Left hindlimb (tissue), 1 donor: ENCODE measurements at places on chromosomes 3 and 15.
A peak's percentile ranks its signal among the peaks of the same experiment; 100 is the strongest.

GRCh38 chr15:65306551-65306950, 2.1 kb downstream of the RNU5B-1 start:
- no peak for DNase-seq

- no peak for DNase-seq
Measured at GRCh38 chr3:126452213-126452612, 23.5 kb downstream of the ZXDC start.

DNA sequence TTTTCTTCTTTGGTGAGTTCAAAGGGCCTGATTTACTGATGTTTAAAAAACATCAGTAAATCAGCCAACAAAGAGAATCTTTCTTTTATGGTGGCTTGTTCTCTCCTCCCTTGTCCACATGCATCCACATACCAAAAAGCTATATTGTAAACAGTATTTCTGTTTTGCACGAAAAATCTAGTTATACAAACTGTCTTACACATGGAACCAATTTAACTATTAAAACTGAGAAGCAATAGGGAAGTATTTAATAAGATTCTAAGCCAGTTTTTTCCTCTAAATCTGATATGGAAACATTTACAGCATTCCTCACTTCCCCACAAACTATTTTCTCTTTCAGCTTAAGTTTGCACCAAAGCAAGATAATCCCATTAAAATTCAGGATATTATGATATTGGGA, 110.8 kb upstream of the ICE2 start:
- DNase-seq = no peak

- DNase-seq = no peak
Measured at GRCh38 chr3:32140943-32141342, 34.5 kb downstream of the GPD1L start.

GRCh38 chr3:57659806-57660439, 33.0 kb downstream of the DENND6A start:
- DNase-seq = no peak

DNA sequence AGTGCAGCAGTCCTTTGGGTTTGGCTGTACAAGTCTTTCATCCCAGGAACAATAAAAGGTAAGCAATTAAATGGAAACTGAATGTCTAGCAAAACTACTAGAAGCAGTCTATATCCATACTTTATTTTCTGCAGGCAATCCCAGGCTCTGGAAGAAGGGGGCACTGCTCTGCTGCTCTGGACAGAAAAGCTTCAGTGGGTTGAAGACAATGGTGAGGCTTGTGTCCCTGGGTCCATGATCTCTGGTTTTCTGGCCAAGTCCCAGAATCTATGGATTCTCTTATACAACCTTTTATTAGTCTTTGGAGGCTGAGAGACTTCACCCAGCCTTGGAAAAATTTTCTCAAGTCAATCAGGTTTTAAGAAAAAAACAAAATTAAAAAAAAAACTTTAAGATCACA, 35.6 kb downstream of the SCAP start:
- no peak for DNase-seq

DNA sequence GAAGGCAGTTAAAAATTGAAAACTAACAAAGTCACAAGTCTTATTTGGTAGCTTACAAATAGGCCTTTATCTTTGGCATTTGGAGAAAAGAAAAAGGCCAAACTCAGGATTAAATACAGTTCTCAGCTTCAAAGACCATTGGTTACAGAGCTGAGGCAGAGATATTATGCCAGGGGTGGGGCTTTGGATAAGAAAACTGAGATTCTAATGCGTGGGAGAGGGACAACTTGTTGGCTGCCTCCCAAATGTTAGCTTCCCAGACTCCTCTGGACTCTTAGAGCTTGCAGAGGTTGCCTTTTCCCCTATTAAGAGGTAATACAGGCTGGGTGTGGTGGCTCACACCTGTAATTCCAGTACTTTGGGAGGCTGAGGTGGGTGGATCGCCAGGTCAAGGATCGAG, 231.8 kb downstream of the SQOR start:
- no peak for DNase-seq

GRCh38 chr3:122395582-122395981, 11.6 kb downstream of the FAM162A start:
- no peak for DNase-seq

- DNase-seq = no peak
Measured at GRCh38 chr15:74829991-74830390, 3.6 kb downstream of the CPLX3 start.

- DNase-seq = no peak
Measured at GRCh38 chr3:49566312-49566711, 12.0 kb downstream of the BSN start.

- no peak for DNase-seq
Measured at GRCh38 chr3:63385629-63386028, 107.5 kb downstream of the SYNPR start.

- peak; percentile 50 for DNase-seq
Measured at GRCh38 chr15:85667491-85668424, 127.0 kb downstream of the KLHL25 start.

DNA sequence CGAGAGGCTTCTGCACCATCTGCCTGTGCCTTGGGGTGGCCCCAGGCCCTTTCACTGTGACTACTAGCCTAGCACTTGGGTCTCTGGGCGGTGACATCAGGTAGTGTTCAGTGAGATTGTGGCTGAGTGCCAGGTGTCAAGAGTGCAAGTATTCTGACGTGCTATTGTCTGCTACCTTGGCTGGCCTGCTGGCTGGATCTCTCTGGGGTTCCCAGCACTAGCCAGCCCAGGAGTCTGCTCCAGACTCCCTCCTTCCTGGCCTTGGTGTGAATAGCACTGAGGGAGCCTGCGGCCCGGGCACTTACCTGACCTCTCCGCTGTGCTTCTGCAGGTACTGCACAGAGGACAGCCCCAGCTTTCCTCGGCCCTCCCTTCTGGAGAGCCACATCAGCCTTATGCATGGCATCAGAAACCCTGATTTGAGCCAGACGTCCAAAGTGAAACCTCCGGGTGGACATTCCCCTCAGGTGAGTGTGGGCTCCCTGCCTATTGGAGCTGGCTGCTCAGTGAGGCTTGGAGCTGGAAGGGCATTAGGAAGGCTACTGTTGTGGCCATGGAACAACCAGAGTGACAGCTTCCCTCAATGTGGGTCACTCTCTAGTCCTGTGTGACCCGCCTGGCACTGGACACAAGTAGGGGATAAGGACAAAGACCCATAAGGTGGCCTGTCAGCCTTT, 17.5 kb upstream of the ALPK3 start:
- no peak for DNase-seq

DNA sequence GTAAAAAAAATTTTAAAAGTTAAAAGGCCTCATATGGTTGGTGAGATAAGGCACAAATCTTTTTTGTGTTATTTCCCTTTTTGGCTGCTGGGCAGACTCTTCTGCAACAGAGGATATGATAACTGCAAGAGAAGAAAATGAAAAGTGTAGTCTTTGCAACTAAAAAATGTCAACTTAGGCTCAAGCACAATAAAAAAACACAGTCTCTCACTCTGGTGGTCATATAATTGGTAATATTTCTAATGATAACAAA, 15.4 kb downstream of the COMMD2 start:
- DNase-seq = no peak

DNA sequence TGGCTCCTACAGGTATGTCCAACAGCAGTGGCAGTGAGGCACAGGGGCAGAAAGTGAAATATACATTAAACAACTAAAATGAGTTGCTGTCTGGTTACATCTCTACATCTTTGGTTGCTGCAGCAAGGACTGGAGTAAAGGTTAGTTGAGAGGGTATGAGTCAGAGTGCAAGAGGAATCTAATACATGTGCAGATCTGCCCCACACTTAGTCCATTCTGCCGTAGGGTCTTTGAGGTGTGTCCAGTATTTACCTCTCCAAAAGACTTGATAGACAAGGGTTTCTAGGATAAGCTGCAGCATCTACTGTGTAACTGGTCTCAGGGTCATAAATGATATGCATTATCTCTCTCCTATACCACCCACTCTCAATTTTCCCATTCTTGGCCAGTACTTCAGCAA, 6.2 kb upstream of the NEDD4 start:
- no peak for DNase-seq

DNA sequence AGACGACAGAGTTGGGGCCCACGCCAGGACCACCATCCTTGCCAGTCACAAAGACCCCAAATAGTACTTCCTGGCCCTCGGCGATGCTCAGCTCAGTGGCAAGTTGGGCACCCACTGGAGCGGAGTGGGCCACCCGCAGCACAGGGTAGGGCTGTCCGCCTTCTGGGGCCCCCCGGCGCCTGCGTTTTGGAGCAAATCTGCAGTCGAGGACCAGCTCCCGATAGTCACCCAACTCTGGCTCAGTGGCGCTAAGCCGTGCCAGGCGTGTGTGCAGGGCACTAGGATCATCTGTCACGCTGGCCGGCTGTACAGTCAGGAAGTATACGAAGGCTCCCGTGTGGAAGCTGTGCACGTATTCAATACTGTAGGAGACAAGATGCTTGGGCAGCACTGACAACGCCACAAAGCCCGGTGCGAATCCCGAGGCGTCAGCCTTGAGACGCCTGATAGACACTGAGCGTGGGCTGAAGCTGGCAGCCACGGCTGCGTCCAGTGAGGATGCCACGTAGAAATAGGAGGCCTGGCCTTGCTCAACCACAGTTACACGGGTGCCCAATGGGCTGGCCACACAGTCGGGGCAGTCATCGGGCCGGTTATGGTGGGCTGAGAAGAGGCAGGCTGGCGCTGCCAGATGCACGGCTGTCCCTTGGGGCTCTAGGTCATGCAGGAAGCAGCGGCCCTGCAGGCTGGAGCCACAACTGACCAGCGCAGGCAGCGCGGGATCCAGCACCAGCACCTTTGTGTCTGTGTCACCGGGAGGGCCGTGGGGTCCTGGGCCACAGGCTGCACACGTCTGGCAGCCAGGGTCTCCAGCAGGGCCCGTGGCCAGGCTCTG, 945 bp downstream of the MST1R start:
- no peak for DNase-seq

- DNase-seq = peak; percentile 31
Measured at GRCh38 chr15:70475921-70476320, 287.4 kb downstream of the UACA start.

DNA sequence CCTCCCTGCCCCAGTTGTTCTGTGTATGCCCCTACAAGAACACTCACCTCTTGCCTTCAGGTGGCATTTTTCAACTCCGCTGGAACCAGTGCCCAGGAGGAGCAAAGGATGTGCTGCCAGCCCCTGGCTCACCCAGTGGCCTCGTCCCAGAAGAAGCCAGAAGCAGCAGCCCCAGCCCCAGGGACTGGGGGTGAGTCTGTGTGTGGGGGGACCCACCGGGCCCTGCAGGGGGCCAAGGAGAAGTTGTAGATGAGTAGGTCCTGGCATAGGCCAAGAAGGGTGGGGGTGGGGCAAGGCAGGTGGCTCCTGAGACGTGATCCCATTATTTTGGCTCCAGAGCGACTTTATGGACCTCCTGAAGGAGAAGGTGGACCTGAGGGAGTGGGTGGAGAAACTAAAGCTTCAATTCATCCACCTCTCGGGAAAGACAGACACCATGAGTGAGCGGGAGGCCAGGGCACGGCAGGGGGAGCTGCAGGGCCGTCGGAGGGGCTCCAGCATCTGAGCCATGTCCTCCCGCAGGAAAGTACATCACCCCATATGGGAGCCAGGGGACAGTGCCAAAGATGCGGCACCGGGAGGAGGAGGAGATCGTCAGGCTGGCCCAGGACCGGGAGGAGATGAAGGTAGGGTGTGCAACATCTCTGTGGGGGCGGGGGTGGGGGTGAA, 29.3 kb downstream of the NGRN start:
- DNase-seq = no peak

DNA sequence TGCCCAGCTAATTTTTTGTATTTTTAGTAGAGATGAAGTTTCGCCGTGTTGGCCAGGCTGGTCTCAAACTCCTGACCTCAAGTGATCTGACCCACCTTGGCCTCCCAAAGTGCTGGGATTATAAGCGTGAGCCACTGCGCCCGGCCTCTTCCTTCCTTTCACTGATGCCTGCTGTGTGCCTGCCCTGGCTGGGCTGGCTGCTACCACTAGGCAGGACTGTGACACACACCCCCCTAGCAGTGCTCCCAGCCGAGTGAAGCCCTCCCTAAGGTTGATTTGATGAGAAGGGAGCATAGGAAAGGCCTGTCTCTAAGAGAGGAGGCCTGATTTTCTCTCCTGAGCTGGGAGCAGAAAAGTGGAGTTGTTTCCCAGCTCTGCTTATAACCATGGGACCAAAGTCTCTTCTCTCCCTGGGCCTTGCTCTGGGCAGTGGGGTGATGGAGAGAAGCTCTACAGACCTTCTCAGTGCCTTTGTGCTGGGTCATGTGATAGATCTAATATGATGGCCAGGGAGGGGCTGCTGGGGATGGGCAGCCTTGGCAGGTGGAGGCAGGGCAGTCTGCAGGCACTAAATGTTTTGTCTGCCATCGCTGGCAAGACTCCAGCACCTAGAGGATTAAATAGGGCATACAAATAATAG, 20.1 kb upstream of the SFMBT1 start:
- DNase-seq = no peak

GRCh38 chr3:114043205-114043604, 13.1 kb downstream of the CCDC191 start:
- DNase-seq = no peak

- DNase-seq = no peak
Measured at GRCh38 chr3:149021830-149022229, 30.5 kb downstream of the GYG1 start.

GRCh38 chr15:31318429-31318828, 8.2 kb upstream of the KLF13 start:
- DNase-seq = no peak

DNA sequence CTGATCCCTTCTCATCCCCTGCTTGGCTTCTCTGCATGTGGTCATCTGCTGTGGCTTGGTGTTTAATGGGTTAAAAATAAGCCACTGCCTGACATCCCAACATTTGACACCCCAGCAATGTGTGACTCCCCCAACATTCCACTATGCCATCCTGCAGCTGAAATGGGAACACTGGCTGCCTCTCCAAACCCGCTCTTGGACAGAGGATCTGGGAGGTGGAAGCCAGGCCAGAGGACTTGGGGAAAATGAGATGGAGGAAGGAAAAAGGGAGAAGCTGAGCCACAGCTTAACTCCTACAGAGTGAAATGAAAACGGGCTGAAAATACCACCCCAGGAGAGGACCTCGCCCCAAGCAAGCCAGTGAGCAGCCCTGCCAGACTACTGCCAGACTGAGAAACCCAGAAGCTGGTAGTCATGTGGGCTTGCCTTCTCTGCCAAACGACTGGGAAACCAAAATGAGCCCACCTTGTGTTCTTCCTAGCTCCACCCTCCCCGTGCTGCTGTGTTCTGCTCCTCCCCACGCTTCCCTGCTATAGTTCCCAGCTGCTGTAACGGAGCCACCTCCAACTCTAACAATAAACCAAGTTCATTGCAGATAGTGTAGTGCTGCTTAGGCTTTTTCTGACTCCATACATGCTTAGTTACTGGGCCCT, 13.7 kb downstream of the MAP1A start:
- no peak for DNase-seq

GRCh38 chr3:133561679-133562078, 11.8 kb upstream of the CDV3 start:
- no peak for DNase-seq
